ENCODE measurements at places on chromosomes 3 and 15.
A peak's percentile ranks its signal among the peaks of the same experiment; 100 is the strongest.

- no peak for DNase-seq
Measured at GRCh38 chr15:52068004-52068615, 44.5 kb downstream of the BCL2L10 start.

GRCh38 chr3:120648290-120648689, 33.7 kb downstream of the HGD start:
- DNase-seq = no peak

DNA sequence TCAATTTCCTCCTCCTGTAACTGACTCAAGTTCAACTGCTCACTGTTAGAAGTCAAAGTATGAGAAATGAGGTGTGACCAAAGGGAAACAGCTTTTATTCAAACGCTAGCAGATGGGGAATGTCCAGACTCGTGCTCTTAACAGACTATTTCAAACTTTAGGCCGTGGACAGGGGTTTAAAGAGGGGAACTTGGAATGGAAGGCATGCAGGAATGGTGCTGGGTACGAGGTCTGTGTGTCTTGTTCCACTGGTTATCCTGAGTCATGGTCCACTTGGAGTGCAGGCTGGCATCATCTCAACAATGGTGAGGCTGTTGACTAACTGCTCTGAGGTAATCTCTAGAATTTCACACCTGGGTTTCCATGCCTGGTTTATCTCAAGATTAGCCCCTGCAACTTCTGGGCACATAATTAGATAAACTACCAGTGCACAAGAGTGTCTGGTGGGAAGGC, 22.9 kb upstream of the DNAAF4 start:
- peak; percentile 43 for DNase-seq

DNA sequence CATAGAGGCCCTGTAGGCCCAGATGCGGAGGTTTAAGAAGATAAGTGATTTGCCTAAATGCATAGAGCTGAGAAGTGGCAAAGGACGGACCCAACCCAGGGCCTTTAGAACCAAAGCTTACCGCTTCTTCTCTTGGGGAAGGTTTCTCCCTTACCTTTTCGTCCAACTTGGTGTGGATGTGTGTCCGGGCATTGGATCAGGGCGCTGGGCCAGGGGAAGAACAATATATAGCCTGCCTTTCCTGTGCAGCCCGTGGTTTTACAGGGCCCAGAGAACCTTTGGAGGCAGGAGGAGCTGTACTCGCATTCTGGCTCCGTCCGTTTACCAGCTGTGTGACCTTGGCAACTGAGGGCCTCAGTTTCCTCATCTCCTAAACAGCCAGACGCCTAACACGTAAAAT, 686 bp upstream of the P3H2 start:
- DNase-seq = no peak

DNA sequence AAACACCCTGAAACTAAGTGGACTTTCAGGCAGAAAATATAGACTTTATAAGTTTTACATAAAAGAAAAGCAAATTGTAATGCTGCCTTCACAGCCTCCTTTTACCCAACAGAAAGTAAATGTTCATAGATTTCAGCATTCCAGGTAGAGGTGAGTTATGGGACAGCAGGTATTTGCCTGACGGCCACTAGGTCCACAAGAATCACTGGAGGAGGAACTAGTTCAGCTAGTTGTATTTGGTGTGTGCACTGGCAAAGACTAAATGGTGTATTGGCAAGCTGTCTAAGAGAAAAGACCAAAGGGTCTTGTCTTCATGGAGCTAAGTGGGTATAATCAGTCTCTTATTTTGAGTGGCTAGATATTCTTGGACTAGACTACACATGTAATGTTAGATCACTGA, 34.2 kb downstream of the ZNF654 start:
- no peak for DNase-seq

- no peak for DNase-seq
Measured at GRCh38 chr3:119748991-119749390, 32.9 kb upstream of the NR1I2 start.

DNA sequence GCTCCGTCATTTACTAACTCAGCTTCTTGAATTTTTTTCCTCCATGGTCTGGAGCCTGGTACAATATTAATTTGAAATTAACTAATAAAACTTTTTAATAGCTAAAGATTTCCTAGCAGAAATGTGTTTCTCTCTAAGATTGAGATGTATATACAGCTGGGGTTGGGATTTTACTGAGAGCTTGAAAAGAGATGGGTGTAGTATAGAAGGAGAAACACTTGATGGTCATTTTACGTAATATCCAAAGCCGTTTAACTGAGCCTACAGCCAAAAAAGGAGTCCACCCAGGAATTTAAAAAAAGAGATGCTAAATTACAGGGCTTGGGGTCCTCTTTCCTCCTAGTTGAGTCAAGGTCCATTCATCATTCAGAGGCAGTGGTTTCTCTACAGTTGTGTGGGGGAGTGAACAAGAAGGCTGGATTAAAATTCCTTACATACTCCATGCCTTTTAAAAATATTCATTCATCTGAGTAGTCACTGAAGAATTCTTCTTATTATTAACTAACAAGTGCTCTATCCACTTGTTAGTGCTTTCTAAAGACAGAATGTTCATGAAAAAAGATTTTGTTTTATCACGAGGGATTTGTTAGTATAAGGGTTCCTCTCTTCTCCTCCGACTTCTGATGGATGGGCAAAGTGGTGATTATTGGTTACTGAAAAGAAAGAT, 255.3 kb upstream of the IL12A start:
- DNase-seq = no peak

- no peak for DNase-seq
Measured at GRCh38 chr15:45521596-45522327, 793 bp downstream of the SLC30A4 start.

DNA sequence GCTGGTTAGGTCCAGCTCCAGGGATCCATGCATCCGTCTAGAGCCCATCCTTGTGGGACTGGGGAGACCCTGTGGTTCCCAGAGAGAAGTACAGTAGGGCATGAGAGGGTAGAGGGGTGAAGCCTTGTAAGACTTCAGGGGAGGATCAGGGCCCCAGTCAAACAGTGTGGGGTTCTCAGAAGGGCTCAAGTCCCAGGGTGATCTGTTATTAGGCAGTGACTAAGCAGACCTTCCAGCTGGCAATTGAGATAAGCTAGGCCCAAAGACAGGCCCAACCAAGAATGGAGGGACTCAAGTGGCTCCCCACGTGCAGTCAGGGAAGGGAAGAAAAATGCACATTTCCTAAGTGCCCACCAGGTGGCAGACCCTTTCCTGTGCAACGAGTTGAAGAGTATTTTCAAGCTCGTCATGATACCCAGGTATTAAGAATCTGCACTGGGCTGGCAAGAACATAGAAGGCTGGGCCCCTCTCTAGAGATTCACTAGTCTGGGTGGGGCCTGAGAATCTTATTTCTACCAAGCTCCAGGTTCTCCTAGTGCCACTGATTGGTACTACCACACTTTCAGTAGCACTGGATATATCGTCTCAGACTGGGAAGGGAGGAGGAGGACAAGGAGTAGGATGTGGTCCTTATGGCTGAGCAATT, 240.8 kb downstream of the NR1D2 start:
- peak; percentile 67 for DNase-seq

DNA sequence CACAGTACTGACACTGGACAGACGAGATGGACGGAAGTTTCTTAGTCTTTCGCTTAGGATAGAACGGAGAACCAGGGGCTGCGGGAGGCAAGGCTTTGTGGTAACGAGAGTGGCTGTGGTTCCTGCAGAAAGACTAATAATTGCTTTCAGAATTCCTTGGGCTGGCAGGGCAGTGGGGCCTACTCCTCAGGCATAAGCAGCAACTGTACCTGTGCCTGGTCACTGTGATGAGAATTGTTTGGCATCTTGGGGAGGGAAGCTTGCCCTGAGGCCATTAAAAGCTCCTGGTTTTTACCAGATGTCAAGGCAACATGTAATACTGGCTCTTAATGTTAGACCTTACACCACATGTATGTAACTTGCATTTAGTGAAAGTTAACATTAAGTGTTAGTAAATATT, 7.6 kb downstream of the NIPA2 start:
- no peak for DNase-seq

- no peak for DNase-seq
Measured at GRCh38 chr3:132804498-132804897, 82.3 kb upstream of the NPHP3 start.

- DNase-seq = no peak
Measured at GRCh38 chr3:18012933-18013332, 270.5 kb upstream of the TBC1D5 start.

- peak; percentile 76 for DNase-seq
Measured at GRCh38 chr3:71444028-71444860, 139.3 kb downstream of the FOXP1 start.

DNA sequence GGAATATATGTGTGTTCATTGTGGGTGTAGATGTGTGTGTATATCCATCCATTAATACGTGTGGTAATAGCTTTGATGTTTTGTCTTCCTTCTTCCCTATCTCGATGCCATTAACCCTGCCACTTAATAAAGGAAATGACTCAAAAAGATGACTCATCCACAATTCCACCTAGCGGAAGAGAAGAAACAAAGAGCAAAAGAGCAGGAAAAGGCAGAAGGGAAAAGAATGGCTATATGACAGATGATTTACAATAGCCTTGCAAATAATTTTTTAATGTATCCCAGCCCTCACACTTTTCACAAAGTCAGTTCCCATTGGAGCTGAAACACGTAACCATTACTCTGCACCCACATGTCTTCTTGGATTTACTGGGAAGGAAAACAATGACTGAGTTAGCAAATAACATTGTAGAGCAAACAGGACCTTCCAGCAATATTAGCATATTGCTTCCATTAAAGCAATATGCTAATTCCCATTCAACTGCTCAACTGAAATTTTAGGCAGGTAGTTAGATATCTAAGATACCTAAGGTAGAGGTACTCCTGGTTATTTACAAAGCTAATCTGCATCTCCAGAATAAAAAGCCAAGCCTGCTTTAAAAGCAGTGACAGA, 197.2 kb downstream of the KCNAB1 start:
- DNase-seq = peak; percentile 59

- no peak for DNase-seq
Measured at GRCh38 chr3:9327578-9327977, 35.3 kb upstream of the THUMPD3 start.

GRCh38 chr3:123751433-123751832, 132.7 kb downstream of the MYLK start:
- DNase-seq = no peak

- no peak for DNase-seq
Measured at GRCh38 chr3:56975567-56975966, 84.9 kb upstream of the SPATA12 start.

DNA sequence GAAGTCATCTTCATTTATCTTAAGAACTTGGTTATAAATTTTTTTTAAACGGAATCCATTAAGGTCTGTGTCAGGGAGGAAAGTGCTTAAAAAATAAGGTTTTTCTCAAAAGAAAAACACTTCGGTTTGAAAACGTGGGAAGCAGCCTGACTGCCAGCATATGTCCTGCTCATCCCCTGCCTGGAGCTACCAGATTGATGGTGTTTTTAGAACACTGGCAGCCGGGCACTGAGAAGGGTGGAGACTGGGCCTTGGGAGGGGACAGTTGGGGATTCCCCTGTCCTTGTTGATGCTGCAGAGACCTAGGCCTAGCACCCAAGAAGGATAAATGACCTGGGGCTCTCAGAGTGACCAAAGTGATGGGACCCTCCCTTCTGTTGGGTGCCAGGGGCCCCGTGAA, 296.9 kb downstream of the EPHB1 start:
- DNase-seq = no peak

- DNase-seq = no peak
Measured at GRCh38 chr3:157392104-157392503, 44.5 kb upstream of the PTX3 start.

- no peak for DNase-seq
Measured at GRCh38 chr3:193530231-193531165, 24.2 kb downstream of the ATP13A4 start.

DNA sequence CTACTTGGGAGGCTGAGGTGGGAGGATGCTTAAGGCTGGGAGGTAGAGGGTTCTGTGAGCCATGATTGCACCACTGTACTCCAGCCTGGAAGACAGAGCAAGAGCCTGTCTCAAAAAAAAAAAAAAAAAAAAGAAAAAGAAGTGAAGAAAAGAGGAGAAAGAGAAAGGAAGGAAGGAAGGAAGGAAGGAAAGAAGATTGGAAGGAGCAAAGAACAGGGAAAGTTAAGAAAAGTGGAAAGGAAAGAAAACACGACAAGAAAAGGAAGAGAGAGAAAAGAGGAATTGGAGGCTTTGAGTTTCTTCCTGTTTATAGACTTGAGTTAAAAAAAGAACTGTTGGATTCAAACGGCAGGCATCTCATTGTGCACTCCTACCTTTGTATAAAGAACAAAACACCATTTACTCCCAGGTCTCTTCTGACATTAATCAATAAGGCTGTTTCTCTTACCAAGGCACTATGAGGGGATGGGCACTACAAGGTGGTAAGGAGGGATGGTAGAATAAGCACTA, 73.5 kb downstream of the EDEM1 start:
- no peak for DNase-seq

DNA sequence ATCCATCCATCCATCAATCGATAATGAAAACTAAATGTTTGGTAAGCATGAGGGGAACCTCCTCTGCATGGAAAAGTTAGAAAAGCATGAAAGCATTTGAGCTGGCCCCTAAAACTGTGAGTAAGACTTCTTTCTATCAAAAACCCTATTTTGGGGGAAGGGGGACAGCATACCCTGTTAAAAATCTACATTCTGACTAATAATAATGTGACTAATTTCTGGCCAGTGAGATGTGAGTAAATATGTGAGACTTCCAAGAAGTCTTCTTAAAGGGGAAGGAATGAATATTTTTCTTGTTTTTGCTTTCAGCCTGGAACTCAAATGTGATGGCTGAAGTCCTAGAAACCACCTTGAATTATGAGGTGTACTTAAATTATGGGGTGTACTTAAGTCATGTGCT, 54.9 kb downstream of the C3orf85 start:
- DNase-seq = no peak

GRCh38 chr15:50107591-50108408, 11.2 kb downstream of the ATP8B4 start:
- no peak for DNase-seq

DNA sequence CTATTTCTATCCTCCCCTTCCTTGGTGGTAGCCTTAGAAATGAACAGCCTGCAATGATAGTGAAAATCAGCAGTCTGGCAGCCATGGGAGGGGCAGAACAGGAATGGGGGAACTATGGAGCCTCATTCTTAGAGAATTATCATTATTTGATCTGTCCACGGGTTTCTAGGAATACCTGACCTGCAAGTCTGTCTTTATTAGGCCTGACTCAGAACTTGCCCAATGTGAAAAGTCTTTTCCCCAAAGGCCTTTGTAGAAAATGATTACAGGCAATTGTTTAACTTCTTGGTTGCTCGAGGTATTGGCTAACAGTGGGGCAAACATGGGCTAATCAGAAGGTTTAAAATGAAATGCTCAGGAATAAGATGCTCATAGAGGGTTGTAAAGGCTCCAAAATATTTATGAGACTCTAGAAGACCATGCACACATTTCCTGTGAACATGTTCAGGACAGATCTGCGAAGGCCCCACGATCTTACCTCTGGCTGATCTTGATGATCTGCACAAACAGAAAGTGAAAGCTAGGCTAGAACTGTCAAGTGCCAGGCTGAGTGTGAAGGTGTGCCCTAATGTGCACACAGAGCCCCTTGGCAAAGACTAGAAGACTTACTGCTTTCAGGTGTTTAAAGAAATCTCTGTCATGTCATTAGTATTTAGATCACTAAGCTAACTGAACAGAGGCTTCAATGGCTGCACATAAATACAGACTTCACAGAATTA, 39.6 kb upstream of the LAMP3 start:
- no peak for DNase-seq

Measured in H4 (cell line).